CD8-positive, alpha-beta memory T cell (primary cell): ENCODE measurements at places on chromosomes 16 and 17. TPM values are rescaled to one million over a fixed set of nuclear protein-coding genes. Genes with fewer than 3 reads are reported as not detected.

RCVRN gene
- not detected for total RNA-seq

CCL14 gene
- not detected for total RNA-seq

ZFPM1 gene
- 15.5 TPM for total RNA-seq

KCNH4 gene
- 1.7 TPM for total RNA-seq

CDR2L gene
- total RNA-seq = 1.5 TPM

CRYM gene
- total RNA-seq = not detected

CCL2 gene
- total RNA-seq = 6.6 TPM

PRSS8 gene
- total RNA-seq = not detected

NOD2 gene
- 1.8 TPM for total RNA-seq

CEMP1 gene
- not detected for total RNA-seq

XAF1 gene
- total RNA-seq = 5.8 TPM

JPH3 gene
- not detected for total RNA-seq

KRT24 gene
- total RNA-seq = not detected

DNA sequence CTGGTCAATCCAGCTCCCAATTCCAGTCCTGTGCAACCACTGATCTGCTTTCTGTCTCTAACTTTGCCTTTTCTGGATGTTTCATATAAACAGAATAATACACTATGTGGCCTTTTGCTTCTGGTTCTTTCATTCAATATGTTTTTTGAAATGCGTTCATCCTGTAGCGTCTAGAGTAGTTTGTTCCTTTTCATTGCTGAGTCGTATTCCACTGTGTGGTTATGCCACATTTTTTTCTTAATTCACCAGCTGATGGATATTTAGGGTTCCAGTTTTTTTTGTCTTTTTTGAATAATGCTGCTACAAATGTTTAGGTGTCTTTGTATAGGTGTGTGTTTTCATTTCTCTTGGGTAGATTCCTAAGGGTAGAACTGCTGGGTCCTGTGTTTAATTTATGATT lies 2.3 kb upstream of the MIEN1 start:
- DNase-seq = no peak

GRCh38 chr17:34988644-34989043 lies 8.3 kb downstream of the LIG3 start:
- no peak for DNase-seq

DNA sequence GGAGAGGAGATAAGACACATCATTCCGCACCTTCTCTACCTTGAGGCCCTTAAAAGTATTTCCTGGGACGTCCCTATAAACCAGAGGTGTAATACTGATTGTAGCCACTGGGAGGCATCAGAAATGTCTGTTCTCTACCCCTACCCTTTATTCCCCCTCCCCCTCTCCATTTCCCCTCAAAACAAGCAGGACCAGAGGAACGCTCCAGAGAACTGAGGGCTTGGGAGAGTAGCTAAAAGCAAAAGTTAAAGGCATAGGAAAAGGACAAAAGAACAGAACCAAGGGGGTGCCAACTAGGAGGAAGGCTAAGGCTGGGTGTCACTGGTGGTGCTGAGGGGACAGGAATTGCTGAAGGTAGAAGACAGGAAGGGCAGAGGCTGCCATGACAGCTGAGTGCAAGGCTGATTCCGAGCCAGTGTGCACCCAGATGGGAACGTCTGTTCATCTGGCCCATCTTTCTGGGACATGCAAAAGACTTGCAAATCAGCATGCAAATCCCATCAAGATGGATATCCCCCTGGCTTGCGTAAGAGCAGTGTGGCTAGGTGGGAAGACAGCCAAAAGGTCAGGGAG lies 6.7 kb downstream of the CAMTA2 start:
- peak; percentile 48 for DNase-seq

DNA sequence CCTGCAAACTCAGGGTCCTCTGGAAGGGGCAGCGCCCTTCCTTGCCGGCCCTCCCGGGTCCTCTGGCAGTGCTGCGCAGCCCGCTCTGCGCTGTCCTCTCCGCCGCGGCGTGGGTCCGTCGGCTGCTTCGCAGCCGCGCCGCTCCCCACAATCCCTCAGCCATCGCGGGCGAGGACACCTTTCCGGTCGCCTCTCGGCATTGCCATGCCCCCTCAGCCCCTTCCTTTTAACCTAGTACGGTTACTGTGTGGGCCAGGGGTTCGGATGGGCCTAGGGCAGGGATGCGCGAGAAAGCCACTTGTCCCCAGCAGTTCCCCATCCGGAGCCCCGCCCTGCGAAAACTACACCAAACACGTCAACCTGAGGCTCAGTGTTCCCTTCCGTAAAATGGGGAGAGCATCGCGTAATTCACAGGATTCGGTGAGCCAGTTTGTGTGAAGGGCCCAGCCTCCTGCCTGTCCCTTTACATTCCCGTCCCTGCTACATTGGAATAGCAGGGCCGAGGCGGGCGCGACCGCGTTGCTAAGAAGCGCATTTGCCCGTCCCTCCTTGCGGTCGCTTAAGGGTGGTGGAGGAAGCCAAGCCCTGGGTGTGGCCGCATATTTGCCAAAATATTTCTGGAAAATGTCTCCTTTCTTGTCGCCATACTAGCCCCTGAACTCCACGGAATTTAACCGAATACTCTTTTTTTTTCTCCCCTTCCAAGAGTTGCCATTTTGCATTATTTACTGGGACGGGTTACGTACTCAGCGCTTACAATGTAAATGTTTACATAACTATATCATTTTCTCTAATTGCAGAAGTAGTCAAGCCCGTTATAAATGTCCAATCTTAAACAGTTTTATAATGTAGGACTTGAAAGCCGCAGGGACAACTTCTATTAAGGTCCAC lies 13.2 kb downstream of the COPZ2 start:
- DNase-seq = peak; percentile 23

GRCh38 chr16:22313876-22314470 lies 16.8 kb downstream of the POLR3E start:
- no peak for DNase-seq

DNA sequence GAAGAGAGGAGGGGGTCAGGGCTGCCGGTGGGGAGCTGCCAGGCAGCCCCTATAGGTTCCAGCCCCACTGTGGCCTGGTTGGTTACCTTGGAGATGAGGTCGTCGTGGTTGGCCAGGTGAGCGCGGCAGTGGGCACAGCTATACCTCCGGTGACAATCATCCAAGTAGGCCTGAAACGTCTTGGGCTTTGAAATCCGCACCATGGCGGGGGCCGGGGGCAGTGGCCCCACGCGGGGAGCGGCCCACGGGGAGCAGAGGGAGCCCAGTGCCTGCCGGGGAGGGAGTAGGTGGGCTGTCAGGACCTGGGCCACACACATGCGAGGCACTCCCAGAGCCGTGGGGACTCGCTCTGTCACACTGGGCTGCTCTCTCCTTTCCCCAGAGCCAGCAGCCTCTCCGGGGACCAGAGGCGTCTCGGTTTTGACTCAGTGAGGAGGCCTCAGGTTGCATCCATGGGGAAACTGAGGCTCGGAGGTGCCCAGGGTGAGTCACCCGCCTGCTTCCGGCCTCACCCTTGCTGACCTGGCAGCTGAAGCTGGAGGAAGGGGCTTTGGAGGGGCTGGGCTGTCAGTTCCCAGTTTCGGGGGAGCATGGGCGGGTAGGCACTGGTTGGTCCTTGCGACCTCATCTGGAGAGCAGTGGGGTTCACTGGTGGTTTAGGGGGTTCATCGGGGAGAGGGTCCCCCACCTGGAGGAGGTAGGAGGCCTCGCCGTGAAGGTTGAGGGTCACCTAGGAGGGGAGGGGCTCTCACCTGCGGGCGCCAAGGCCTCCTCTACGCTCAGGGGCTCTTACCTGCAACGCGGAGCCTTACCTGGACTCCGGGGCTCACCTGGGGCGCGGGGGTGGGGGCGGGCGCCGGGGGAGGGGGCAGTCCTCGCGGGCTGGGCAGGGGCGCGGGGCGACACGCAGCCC lies 591 bp downstream of the YPEL3 start:
- no peak for DNase-seq

DNA sequence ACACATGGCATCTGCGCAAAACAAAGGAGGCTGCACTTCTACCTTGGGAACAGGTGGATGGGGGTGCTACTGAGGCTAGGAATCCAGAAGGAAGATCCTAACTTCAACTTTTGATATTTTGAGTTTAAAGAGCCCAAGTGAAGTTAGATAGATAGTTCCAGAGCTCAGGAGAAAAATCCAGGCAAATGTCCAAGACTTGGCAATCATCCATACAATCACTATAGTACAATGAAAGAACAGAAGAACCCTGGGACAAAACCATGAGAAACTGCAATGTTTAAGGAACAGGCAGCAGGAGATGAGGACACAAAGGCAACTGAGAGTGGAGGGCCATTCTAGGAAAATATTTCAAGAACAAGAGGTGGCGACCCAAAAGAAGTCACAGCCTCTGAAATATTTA lies 12.4 kb downstream of the CDYL2 start:
- no peak for DNase-seq

DNA sequence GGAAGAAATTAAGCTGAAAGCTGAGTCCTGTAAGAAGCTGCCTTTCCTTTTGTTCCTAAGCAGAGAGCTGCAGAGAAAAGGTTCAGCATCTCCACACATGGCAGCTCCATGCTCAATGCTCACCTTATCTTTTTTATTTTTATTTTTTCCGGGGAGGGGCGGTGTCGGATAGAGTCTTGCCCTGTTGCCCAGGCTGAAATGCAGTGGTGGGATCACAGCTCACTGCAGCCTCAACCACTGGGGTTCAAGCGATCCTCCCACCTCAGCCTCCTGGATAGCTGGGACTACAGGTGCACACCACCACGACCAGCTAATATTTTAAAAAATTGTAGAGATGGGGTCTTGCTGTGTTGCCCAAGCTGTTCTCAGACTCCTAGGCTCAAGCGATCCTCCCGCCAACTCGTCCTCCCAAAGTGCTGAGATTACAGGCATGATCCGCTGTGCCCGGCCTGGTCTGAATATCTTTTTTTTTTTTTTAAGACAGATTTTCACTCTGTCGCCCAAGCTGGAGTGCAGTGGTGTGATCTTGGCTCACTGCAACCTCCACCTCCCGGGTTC lies 28.3 kb upstream of the CIBAR2 start:
- DNase-seq = no peak

DNA sequence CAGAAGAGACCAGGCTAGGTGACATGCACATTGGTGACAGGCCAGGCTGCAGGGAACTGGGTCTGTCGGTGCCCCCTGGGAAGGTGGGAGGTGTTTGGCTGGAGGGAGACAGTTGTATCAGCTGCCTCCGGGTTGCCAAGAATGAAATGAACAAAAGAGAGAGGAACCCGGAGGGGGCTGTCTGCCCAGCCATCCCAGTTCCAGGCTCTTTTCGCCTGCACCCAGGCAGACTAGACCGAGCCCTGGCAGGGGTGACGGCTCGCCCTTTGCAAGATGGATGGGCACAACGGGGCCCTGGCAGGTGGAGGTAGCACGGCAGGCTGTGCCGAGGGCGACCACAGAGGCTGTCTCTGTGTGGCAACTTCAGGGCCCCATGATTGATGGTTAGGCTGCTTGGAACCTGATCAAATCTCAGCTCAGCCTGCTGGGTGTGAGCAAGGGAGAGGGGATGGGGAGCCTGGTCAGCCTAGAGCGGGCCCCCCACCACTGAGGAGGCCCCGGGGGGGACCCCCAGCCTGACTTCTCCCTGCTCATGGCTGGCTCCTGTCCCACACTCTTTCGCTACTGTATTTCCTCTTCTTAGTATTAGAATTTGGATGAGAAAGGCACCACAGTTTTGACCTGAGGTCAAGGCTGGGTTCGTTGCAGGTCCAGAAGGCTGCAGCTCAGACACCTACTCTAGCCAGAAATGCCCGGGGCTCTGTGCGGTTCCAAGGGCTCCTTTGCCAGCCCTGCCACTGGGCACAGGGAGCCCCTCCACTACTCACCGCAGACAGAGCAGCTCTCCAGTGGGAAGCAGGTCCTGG lies 118.9 kb upstream of the CHMP6 start:
- no peak for DNase-seq

- DNase-seq = no peak
Measured at GRCh38 chr16:53841884-53842283, 137.9 kb downstream of the FTO start.

- no peak for DNase-seq
Measured at GRCh38 chr17:82890926-82891678, 51.3 kb upstream of the ZNF750 start.

- no peak for DNase-seq
Measured at GRCh38 chr17:75060434-75061054, 13.5 kb downstream of the KCTD2 start.

- DNase-seq = no peak
Measured at GRCh38 chr16:53404959-53405358, 29.3 kb upstream of the RBL2 start.

GRCh38 chr16:9458816-9459215 lies 367.4 kb downstream of the HAPSTR1 start:
- no peak for DNase-seq

GRCh38 chr17:48579471-48579759 lies 1.3 kb upstream of the HOXB4 start:
- DNase-seq = no peak

GRCh38 chr17:7315570-7316235 lies 543 bp upstream of the GPS2 start:
- DNase-seq = no peak

GRCh38 chr17:5511401-5512225 lies 25.2 kb downstream of the MIS12 start:
- DNase-seq = no peak

- DNase-seq = no peak
Measured at GRCh38 chr17:69300222-69300621, 26.7 kb downstream of the ABCA5 start.
